ENCODE measurements at places on chromosomes 11 and 22. TPM values are rescaled to one million over a fixed set of nuclear protein-coding genes. Genes with fewer than 3 reads are reported as not detected.

Gene MPEG1
- total RNA-seq: not detected

Gene CD151
- 587 TPM for total RNA-seq

Gene OSM
- not detected for total RNA-seq

Gene MFRP
- total RNA-seq: not detected

Gene ACR
- 0.34 TPM for total RNA-seq

Gene POU2AF2
- total RNA-seq: not detected

Gene TSPAN32
- not detected for total RNA-seq

Gene BTG4
- total RNA-seq: not detected

Gene CRYBB3
- total RNA-seq: 0.17 TPM

Gene BCR
- 162 TPM for total RNA-seq

Gene SPINDOC
- total RNA-seq: 9.2 TPM

Gene GAL3ST1
- total RNA-seq: under 0.01 TPM

Gene ARL14EP
- total RNA-seq: 26.2 TPM

Gene VSIG10L2
- 0.09 TPM for total RNA-seq

Gene MISFA
- 0.98 TPM for total RNA-seq

Gene SLC22A6
- total RNA-seq: not detected

Gene GLYATL2
- under 0.01 TPM for total RNA-seq

Gene RAG2
- total RNA-seq: not detected

Gene LGALS12
- not detected for total RNA-seq

Gene PKNOX2
- total RNA-seq: not detected

Gene RASD2
- not detected for total RNA-seq

Gene GRM5
- total RNA-seq: 0.11 TPM

Gene C11orf42
- not detected for total RNA-seq

Gene FGF4
- total RNA-seq: not detected

Gene ISX
- not detected for total RNA-seq

Gene APOA4
- total RNA-seq: not detected

Gene CDHR5
- total RNA-seq: not detected

Gene NRIP3
- 0.34 TPM for total RNA-seq

Gene UBQLN3
- total RNA-seq: not detected

Gene SCGB1A1
- not detected for total RNA-seq

Gene MMP3
- total RNA-seq: not detected

Gene OR5AK2
- not detected for total RNA-seq

Gene HTR3B
- not detected for total RNA-seq

Gene DNAJB13
- not detected for total RNA-seq

Gene PEX16
- total RNA-seq: 35.9 TPM

Gene FREY1
- total RNA-seq: 0.77 TPM

Gene OR51B4
- total RNA-seq: not detected

Gene ENTHD1
- not detected for total RNA-seq

Gene KIF18A
- total RNA-seq: 2.2 TPM

Gene CDC42EP1
- 8.2 TPM for total RNA-seq

Gene PANX3
- total RNA-seq: not detected

Gene CDC42EP2
- total RNA-seq: 8.2 TPM

Gene BRSK2
- total RNA-seq: 0.17 TPM

Gene NDUFS3
- total RNA-seq: 90.9 TPM

Gene KCTD14
- 0.11 TPM for total RNA-seq

Gene PAMR1
- total RNA-seq: 1.4 TPM

Gene FBLN1
- total RNA-seq: 0.09 TPM

Gene OSBP2
- 14.9 TPM for total RNA-seq

All from dermis lymphatic vessel endothelial cell (primary cell).